Stimulated activated naive CD8-positive, alpha-beta T cell treated with anti-CD3 and anti-CD28 coated beads, Interleukin-15, Interleukin-2, amounts not matched to agents 100 U/mL and 50 U/mL, for 24 hours (primary cell): ENCODE measurements at places on chromosomes 16 and 17.

DNA sequence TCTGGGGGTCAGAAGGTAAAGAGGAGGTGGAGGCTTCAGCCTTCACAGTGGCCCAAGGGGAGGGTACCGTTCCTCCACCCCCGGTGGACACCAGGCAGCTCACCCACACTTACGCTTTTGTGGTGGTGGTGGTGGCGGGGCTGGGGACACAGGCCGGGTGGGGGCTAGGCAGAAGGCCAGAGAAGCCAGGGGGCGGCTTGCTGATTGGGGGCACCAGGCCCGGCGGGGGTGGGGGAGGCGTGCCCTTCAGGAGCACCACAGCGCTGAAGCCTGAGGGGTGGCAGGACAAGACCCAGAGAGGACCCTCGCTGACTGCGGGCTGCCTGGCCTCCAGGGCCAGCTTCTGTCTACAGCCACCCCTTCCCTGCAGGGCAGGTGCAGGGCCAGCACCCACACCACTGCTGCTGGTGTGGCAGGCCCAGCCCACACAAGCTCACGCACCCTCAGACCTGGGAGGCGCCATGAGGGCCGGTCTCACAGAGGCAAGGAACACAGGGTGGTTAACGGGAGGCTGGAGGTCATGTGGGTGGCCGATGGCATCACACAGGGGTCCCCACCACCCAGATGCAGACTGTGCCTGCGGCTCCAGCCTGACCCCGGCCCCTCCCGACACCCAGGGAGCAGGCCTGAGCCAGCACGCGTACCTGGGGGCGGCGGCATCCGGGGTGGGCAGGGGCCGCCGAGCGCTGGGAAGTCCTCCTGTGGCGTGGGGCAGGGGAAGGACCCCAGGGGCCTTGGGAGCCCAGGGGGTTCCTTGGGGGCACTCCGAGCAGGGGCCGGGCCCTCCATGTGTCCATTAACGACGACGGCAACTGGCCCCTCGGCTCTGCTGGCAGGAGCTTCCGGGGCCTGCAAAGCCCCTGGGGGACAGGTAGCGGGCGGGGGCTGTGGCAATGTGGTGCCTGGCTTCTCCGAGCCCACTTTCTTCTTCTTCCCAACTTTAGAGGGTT is 9.4 kb downstream of the SYNGR3 start:
- no peak for DNase-seq

GRCh38 chr16:68035227-68035626 is 12.1 kb downstream of the DUS2 start:
- DNase-seq, result no peak

DNA sequence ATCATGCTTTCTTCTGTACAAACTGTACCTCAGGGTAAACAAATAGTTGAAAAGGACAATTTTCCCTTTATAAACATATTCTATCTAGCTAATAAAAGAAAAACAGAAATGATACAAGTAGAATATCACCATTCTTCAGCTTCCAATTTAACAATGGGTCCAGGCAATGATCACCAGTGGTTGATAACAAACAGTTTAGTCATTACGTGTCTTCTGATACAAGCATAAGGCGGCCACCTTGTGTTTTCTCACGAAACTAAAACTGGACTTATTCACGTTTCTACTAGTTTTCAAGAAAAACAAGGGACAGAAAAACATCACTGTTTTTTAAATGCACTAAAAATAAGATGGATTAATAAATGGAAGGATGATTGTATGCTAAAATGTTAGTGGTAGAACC is 58.3 kb downstream of the STH start:
- DNase-seq, result no peak

DNA sequence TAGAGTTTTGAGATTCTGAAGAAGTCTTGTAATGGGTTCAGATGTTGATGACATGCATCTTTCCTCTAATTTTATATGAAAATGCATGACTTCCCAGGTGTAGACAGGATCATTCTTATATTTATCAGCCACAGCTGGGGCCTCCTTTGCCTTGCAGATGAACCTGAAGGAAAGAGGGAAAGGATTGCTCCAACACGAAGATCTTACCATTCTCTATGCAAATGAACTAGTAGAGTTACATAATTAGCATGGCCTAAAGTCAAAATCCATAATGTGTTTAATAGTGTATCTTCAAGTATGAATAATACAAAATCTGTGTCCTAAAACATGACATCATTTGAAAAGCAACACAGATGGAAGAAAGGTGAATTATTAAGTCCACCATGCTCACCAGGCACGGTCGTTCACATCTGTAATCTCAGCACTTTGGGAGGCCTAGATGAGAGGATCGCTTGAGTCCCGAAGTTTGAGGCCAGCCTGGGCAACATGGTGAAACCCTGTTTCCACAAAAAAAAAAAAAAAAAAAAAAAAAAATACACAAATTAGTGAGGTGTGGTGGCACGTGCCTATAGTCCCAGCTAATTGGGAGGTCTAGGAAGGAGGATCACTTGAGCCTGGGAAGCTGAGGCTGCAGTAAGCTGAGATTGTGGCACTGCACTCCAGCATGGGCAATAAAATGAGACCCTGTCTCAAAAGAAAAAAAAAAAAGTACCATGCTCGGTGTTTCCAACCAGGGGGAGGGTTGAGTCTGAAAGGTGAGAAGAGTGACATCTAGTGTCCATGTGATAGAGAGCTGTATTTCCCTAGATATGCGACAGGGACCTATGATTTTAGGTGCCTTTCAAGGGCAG is 6.3 kb downstream of the VWA3A start:
- no peak for DNase-seq

- peak; percentile 72 for DNase-seq
Observed at GRCh38 chr17:78137392-78138203, 7.0 kb downstream of the TMC8 start.

DNA sequence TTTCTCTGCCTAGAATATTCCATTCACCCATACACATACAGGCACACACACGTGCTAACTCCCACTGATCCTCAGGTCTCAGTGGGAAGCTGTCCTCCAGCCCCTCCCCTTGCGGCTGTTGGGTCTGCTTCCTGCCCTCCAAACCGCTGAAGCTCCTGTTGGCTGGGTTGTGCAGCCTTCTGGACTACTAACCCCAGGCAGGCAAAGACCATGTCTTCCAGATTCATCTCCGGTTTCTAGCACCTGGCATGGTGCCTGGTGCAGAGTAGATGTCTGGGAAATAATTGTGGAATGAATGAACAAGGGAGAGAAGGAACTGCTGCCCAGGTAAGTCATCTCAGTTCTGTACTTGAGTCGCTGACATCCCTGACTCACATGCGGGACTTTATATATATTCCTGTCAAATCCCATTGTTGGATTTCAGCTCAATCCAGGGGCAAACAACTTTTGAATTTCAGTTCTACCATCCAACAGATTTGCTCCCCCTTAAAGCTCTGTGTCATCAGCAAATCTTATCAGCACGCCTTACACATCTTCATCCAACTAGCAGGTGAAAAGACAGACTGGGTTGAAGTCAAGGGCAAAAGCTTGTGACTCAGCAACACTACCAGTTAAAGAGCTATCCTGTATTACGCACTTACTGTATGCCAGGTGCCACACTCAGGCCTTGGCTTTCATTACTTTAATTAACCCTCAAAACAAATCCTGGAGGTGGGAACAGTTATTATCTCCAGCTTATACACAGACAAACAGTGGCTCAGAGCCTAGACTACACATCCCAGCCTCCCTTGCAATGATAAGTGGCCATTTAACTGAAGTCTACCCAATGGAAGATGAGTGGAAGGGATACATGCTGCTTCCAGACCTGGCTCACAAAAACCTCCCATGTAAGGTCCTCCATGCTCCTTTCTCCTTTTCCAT is 51.1 kb downstream of the SRCIN1 start:
- no peak for DNase-seq

GRCh38 chr16:1277617-1278282 is 21.9 kb downstream of the TPSD1 start:
- DNase-seq, result no peak

DNA sequence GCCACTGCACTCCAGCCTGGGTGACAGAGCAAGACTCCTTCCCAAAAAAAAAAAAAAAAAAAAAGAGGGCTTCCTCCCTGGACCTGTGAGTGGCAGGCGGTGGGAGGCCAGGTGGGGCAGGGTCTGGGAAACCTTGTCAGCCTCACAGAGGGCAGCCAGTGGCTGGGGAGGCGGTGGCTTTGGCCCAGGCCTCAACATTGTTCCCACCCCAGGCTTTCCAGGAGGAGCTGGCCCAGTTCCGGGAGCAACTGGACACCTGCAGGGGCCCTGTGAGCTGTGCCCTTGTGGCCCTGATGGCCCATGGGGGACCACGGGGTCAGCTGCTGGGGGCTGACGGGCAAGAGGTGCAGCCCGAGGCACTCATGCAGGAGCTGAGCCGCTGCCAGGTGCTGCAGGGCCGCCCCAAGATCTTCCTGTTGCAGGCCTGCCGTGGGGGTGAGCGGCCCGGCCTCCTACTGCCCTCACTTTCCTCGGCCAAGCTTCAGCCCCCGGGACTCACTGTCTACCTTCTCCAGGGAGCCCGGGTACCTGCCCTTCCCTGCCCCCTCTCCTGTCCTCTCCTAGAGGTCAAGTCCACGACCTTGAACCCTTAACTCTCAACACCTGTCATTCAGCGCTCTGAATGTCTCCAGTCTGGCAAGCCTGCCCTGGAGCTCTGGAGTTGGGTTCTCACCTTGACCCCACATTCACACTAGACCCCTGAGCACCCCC is 12.4 kb downstream of the ZNF213 start:
- DNase-seq, result no peak

- no peak for DNase-seq
Observed at GRCh38 chr16:53913920-53914319, 210.0 kb downstream of the FTO start.

GRCh38 chr17:78532311-78532710 is 44.9 kb downstream of the DNAH17 start:
- DNase-seq, result no peak

DNA sequence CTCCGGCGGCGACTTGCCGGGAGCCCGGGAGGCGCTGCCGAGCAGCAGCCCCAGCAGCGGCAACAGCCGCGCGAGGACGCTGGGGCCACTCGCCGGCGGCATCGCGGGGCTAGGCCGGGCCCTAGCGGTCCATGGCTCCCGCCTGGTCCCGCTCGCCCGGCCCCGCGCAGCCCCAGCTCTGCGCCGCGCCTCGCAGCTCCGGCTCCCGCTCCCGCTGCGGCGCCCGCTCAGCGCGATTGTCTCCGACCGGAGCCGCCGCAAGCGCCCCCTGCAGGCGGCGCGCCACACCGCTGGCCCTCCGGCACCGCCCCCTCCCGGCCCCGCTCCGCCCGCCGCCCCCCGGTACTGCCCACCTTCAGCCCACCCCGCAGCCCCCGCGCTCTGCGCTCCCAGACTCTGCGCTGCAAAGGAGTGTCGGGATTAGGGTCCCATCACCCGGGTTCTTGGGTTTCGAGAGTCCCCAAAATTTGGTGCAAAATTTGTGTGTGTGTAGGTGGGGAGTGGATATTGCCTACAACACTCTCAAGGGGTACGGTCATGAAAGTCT is at the start of gene FAM171A2:
TSS of gene FAM171A2 (minus strand) at position 241 of the 547 bp plus-strand sequence. CDS start at position 102, 139 bp downstream.
- DNase-seq, result peak; percentile 82

GRCh38 chr17:81253358-81254131 is 14.4 kb downstream of the NDUFAF8 start:
- DNase-seq, result peak; percentile 62

- no peak for DNase-seq
Observed at GRCh38 chr16:88669980-88670379, 7.1 kb upstream of the MVD start.

DNA sequence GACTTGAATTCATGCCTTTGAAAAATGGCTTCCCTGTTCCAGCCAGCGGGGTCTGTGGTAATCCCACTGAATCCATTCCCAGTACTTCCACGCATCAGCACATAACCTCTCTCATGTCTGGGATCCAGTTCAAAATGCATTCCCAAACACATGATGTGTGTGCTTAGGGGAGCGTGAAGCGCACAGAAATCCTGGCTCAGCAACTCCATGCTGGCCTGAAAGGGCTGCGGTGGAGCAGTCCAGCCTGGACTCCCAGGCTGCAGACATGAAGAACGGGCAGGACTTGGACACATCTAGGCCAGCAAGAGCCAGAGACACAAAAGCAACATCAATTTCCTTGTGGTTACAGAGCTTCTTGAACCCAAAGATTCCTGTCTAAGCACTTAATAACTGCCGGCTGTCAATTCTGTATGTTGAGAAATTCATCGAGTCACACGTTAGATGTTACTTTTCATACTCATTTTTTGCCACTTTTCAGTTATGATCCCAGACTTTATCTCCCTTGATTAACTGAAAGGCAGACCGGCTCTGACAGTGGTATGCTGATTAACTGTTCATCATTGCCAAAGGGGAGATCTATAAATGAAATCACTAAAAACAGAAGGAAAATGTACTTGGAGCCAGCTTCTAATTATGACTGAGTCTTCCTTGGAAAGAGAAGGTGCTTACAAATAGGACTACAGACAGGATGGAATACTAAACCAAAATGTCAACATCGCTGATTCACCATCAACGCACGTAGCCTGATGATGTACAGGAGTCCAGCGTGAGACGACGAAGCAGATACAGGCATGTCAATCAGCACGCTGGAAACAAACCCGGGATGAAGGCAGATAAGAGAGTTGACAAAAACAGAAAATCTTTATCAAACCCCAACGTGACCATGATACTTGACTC is 23.0 kb downstream of the NSMCE1 start:
- DNase-seq, result peak; percentile 64

DNA sequence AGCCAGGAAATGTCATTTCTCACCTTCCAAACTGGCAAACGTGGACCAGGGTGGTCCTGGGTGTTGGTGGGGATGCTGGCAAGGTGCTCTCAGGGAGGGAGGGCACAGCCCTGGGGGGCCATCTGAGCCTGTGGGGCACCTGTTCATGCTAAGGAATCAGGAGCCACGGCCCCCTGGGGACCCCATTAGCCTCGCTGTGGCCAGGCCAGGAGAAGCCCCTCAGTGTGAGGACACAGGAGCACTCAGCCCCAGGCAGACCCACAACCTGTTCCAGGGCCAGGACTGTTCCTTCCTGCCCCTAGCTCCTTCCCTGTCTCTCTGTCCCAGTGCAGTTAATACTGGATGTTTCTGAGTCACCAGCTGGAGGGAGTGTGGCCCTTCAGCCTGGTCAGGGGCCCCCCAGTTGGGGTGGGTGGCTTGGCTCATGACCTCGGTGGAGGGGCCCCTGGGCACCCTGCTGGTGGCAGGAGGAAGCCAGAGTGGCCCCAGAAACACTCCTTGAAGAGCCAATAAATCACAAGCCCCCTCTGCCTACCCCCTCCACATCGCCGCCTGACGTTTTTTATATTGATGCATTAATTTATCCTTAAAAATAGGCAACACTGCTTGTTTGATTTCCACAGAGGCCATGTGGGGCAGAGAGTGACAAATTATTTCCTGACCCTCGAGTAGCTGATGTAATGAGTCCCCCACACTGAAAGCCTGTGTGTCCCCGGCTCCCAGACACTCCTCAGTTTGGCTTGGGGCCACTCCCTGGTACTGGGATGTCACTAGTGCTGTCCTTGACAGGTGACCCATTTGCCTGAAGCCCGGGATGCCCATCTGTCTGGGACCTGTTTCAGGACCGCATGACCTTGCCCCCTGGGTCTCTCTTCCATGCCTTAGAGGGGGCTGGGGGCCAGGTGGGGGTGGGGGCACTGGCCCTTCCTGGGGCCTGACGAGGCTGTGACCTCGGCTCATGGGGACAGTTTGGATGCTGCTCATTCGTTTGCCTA is 22.3 kb downstream of the ACTG1 start:
- DNase-seq, result no peak

DNA sequence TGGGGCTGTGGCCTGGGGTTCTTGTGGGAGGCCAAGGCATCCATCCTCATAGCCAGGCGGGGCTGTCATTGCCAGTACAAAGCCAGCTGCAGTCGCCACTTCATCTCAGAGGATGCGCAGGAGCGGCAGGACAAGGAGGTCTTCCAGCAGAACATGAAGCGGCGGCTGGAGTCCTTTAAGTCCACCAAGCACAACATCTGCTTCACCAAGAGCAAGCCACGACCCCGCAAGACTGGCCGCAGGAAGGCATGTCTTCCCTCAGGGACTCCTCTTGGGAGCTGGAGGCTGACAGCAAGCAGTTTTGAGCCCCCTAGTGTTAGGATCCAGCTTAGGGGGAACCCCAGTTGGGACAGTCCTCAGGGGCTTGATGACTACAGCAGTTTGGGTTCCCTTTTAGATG is 15.1 kb upstream of the PLEKHG4 start:
- DNase-seq, result no peak
